ENCODE measurements at places on chromosomes 4 and X. TPM values are rescaled to one million over a fixed set of nuclear protein-coding genes. Genes with fewer than 3 reads are reported as not detected.

The TLR3 gene
- total RNA-seq = 9.8 TPM

- DNase-seq = no peak
These were observed 109.4 kb upstream of the MAP3K15 start for GRCh38 chrX:19624739-19625138.

- DNase-seq = no peak
These were observed 1219.0 kb downstream of the ARAP2 start for GRCh38 chr4:35025152-35025834.

DNA sequence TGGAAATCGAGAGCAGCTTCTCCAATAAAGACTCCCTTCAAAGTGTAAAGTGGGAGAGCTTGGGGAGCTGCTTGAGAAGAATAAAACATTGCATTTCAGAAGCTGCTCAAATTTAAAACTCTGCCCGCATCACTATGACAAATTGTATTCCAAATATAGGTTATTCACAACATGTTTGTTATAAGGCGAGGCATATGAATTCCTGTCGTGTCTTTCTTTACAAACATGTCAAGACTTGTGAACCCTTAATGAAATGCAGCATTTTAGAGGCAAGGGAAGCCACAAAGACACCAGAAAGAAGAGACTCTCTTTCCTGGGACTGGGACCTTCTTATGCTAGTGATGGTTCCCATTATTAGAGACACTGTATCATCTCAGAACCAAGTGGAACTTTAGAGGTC, 311.2 kb downstream of the DHX15 start:
- DNase-seq = no peak

DNA sequence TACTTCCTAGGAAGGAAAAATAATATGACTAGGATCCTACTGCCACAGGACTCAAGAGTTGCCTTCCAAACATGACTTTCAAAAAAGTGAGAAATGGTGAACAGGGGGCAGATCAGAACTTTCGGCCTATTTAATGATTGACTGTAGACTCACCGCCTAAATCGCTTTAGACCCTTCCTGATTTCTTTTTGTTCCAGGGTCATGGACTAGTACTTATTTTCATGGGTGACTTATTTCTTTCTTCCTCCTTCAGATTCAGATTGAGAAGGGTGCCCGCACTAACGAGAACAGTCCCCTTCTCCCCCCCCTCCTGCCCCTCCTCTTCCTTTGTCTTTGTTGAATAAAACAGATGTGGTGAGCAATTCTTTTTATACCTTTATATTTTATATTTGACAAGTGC, 48.0 kb upstream of the KLHL8 start:
- no peak for DNase-seq

The MEPE gene
- not detected for total RNA-seq

DNA sequence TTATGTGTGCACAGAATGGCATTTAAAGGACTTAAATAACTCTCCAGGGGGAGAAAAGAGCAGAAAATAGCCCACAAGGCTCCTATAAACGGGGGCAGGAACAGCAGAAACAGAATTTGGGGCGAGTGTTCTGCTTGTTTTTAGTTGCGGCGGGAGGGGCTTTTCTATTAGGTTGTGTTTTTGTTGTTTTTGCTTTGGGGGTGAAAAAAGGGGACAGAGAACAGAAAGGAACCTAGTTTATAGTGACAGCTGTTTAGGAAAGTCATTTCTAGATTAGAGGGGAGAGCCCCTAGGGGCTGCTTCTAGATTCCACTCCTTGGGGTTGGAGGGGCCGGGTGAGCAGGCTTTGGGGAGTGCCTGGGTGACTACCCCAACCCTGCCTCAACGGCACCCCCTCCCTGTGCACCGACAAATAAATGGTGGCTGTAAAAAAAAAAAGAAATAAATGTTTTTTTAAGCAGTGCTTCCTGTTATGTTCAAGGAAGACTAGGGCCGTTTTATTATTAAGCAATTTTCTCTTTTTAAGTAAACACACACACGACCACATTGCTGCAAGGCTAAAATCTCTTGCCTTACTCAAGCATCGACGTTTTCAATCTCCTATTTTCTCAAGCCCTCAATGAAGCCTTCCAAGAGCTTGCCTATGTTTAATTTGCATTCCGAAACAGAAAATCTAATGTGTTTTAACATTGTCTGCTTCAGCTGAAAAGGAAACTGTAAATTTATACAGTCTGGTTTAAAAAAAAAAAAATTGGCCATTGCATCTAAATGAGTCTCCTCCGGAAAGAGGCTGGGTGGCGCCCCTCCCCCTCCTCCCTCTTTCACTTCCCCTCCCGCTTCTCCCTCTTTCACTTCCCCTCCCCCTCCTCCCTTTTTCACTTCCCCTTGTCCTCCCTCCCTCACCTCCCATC, 123.3 kb upstream of the TBL1X start:
- peak; percentile 28 for DNase-seq

The HTN3 gene
- 49.0 TPM for total RNA-seq

The DDX3X gene
- total RNA-seq = 151 TPM

The WDR13 gene
- total RNA-seq = 46.8 TPM

DNA sequence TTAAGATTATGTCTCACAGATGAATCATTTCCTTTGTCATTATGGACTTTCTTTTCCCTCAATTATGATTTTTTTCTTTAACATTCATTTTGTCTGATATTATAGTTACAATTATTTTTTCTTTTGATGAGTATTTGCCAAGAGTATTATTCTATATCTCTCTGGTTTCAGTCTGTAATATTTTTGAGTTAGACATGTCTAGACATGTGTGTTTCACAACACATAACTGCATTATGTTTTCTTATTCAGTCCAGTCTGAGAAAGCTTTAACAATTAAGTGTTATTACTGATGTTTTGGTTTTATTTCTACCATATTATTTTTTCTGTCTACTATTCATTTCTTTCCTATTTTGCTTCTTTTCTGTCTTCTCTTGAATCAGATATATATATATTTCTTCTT, 108.3 kb upstream of the MID1IP1 start:
- no peak for DNase-seq

- no peak for DNase-seq
These were observed 58.0 kb downstream of the FGF16 start for GRCh38 chrX:77505227-77505626.

- DNase-seq = no peak
These were observed 253.3 kb downstream of the CENPC start for GRCh38 chr4:67292045-67292444.

GRCh38 chr4:145546175-145546915, 64.7 kb downstream of the SMAD1 start:
- DNase-seq = peak; percentile 2

The CPLX1 gene
- total RNA-seq = 0.48 TPM

GRCh38 chr4:37365888-37366287, 121.3 kb downstream of the NWD2 start:
- no peak for DNase-seq

The FAT4 gene
- total RNA-seq = 1.0 TPM

GRCh38 chrX:155997436-155997835, at the start of gene IL9R:
Gene IL9R, plus strand, starts transcription at chrX:155997696. Its CDS starts 64 bp downstream, at chrX:155997760.
- DNase-seq = no peak

- peak; percentile 21 for DNase-seq
These were observed 92.1 kb downstream of the RELL1 start for GRCh38 chr4:37594099-37594498.

- DNase-seq = no peak
These were observed 891.4 kb downstream of the CENPC start for GRCh38 chr4:66653937-66654336.

- DNase-seq = peak; percentile 94
These were observed 8.8 kb downstream of the TMEM255A start for GRCh38 chrX:120302434-120302833.

The RTL9 gene
- total RNA-seq = 0.13 TPM

The RAB41 gene
- not detected for total RNA-seq

GRCh38 chrX:75045369-75045768, 110.7 kb downstream of the ABCB7 start:
- DNase-seq = no peak

- no peak for DNase-seq
These were observed 144.0 kb upstream of the ADAMTS3 start for GRCh38 chr4:72712997-72713396.

GRCh38 chr4:19473569-19473968, 778.1 kb upstream of the SLIT2 start:
- DNase-seq = peak; percentile 29

- peak; percentile 2 for DNase-seq
These were observed 1401.6 kb downstream of the ADGRL3 start for GRCh38 chr4:62601737-62602136.

DNA sequence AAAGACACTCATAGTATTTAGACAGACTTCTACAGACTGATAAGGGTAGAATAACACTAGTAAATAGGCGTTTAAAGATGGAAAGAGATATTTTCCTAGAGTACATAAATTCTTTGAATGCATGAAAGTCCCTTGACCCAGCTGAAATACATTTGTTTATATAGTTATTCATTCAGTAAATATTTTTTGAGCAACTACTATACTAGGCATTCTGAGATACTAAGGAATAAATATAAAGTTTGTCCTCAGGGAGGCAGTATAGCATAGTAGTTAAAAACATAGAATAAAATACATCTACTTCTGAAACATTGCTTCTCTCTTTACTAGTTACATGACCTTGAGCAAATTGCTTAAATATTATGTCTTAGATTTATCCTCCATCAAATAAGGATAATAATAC, 27.4 kb downstream of the HMGN5 start:
- peak; percentile 51 for DNase-seq

The HGFAC gene
- total RNA-seq = not detected

DNA sequence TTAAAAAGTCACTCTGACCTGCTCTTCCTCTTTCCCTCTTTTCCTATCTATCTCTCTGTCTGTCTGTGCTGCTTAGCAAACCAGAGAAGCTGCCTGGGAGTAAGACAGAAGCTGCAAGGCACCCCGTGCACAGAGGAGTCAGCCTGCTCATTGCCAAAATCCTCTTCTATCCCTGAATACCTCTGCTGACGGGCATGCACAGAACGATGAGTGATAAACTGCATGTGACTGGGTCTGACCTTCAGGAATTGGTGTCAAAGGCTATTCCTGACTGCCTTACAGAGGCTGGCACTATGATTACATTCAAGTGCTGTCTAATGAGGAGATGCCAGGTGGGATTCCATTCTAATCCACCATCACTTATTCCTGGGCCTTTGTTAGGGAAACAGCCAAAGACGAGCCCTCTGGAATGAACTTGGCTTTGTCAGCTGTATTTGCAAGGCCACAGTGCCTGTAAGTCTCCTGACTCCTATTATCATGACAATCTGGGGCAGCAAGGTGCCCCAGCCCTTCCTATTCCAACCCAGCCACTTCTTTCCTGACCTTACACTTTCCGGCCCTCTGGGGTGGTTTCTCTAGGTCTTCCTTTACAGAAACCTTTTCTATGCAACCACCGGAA, 45.4 kb upstream of the CTAG2 start:
- DNase-seq = no peak

DNA sequence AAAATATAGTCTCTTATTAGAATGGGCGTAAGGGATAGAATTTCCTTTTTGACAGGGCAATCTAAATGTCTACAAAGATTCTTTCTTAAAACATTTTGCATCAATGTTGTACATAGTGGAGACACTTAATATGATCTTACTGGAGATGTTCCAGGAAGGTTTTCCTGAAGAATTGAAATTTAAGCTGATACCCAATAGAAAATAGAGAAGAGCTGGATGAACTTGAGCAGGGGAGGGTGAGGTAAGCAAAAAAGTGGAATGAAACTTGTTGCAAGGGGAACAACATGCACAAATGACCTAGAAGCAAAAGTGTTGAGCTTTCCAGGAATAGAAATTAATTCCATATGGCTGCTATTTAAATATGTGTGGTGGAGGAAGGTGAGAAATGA, 19.7 kb downstream of the SLAIN2 start:
- no peak for DNase-seq

DNA sequence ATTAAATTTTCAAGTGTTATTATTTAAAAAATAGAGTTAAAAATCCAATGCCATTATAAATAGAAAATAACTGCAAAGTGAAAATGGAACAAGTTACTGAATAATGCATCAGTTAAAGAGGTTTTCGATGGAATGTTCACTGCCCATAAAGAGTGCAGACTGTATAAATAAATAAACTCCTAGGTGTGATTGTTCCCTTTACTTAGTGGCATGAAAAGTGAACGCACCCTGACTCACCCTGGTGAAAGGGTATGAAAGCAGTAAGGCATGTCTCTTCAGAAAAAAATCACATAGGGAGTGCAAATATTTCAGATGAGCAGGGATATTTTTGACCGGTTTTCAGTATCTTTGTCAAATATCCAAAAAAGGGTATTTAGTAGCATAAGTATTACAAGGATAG, 387.8 kb downstream of the DCAF12L2 start:
- DNase-seq = no peak

- no peak for DNase-seq
These were observed 57.6 kb upstream of the PPP2R3B start for GRCh38 chrX:444305-444704.

- DNase-seq = no peak
These were observed 434.9 kb upstream of the GALNTL6 start for GRCh38 chr4:171378323-171378722.

- DNase-seq = no peak
These were observed 85.3 kb downstream of the SMARCA5 start for GRCh38 chr4:143598816-143599215.

The GYG2 gene
- 71.4 TPM for total RNA-seq

The GYPA gene
- not detected for total RNA-seq

The WNK3 gene
- 8.6 TPM for total RNA-seq

DNA sequence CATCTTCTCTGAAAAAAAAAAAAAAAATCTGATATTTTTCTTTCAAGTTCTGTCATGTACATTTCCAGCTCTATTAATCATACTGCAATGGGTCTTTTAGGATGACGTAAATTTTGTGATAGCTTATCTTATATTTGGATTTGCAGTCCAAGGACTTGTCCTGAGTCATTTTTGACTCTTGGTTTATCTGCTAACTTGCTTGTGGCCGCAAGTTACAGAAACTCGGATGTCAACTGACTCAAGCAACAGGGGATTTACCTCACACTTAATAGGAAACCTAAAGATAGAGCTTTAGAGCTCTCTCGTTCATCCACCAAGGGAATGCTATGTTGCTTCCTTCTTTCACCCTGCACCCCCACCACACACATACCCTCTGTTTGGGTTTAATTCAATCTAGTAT, 1433.8 kb upstream of the TENM3 start:
- DNase-seq = no peak

Data from SK-MEL-5 (cell line).